ENCODE measurements at places on chromosomes 16 and 17. TPM values are rescaled to one million over a fixed set of nuclear protein-coding genes. Genes with fewer than 3 reads are reported as not detected.

DNA sequence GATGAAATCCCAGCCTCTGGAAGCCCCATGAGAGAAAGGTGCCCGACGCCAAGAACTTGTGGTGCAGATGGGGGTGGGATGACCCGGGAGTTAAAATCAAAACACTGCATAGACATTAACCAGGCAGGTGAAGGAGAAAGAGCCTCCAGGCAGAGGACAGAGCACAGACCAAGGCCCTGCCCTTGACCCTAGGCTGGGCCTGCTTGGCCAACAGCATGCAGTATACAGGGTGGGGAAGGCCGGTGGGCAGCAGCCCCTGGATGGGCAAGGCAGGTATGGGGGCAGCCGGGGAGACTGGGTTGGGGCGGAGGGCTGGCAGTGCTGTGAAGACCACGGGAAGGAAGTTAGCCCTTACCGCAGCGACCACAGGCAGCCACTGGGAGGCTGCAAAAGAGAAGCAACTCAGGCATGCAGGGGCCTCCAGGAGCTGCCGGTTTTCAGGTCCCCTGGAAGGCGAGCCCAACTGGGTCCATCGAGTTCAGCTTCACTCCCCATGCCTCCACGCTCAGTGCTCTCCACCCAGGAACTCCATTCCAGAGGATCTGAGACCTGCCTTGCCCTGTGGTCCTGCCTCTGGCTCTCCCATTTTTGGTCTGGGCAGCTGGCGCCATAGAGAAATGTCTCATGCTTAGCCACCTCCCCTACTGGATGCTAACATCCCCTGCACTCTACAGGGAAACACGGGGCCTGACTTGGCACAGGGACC lies 81.2 kb downstream of the C16orf95 start:
- H3K4me3 ChIP-seq, result no peak overlapping the region
- no peak overlapping the region for H3K27ac ChIP-seq
- H3K4me1 ChIP-seq, result no peaks in the 10 kb centered on the region
- H3K36me3 ChIP-seq, result no peaks in the 10 kb centered on the region

DNA sequence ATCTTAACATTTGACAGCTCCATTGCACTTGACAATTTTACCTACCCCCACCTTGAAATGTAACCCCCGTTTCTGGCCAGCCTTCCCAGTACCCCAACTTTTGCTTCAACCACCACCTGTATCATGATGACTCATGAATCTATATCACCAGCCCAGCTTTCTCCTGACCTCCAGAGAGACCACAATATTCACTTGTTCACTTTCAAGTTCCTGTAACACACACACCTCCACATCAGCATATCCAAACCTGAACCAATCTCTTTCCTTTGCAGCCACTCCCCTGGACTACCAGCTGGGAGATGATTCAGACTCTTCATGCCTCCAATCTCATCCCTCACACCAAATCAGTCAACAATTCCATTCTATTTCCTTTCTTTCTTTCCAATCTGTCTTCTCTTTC lies 8.0 kb downstream of the SMG6 start:
- no peak overlapping the region for H3K27ac ChIP-seq
- no peaks in the 10 kb centered on the region for H3K4me1 ChIP-seq
- peaks cover 23% of the 10 kb centered on the region for H3K36me3 ChIP-seq

DNA sequence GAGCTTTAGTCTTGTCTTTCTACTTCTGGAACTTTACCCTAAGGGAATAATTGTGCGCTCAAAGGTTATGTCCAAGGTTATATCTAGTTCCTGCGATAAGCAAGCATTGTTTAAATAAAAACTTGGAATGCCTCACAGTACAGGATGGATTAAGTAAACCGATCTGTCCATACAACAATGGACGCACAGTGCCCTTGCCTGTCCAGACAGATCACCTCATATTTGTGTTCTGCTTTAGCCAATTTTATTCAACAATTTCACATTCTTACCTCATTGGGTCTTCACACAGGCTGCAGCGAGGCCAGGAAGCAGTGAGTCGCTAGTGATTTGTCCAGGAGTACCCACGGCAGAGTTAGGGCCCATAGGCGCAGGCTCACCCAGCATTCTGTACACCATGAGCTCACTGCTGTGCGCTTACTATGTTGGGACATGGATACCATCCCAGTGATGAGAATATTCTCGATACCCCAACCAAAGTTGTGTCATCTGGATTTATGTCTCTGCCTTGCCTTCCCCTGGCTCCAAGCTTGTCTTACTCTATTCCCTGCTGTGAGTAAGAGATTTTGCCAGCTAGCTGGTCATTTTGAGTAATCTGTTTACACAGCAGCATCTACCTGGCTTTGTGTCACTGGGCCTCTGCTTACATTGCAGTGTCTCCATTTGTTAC lies 39.8 kb downstream of the USP43 start:
- H3K27me3 ChIP-seq, result no peaks in the 10 kb centered on the region
- H3K27ac ChIP-seq, result no peak overlapping the region
- no peaks in the 10 kb centered on the region for H3K4me1 ChIP-seq
- no peak overlapping the region for H3K4me3 ChIP-seq
- DNase-seq, result no peak

GRCh38 chr16:12976936-12977335 lies 75.5 kb downstream of the SHISA9 start:
- DNase-seq, result no peak
- H3K36me3 ChIP-seq, result no peaks in the 10 kb centered on the region
- no peak overlapping the region for H3K4me3 ChIP-seq
- H3K27ac ChIP-seq, result no peak overlapping the region
- H3K4me1 ChIP-seq, result no peaks in the 10 kb centered on the region

DNA sequence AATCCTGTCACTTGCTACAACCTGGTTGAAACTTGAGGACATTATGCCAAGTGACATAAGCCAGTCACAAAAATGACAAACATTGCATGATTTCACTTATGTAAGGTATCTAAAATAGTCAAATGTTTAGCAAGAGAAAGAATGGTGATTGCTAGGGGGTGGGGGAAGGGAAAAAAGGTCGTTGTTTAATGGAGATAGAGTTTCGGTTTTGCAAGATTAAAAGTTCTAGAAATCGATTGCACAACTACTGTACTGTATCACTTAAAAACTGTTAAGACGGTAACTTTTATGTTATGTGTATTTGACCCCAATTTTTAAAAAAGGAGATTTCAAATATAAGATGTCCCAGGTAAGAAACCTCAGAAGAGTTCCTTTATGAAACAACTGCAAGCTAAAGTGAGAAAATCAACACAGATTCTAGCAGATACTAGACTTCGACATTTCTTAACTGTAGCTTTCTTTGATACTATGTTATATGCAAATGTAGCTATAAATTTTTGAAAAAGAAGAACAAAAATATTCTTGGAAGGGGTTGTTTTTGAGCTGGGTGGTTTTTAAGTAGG lies 5.9 kb downstream of the MEOX1 start:
- no peak for DNase-seq
- no peaks in the 10 kb centered on the region for H3K4me1 ChIP-seq
- H3K4me3 ChIP-seq, result no peak overlapping the region
- H3K27ac ChIP-seq, result no peak overlapping the region
- no peaks in the 10 kb centered on the region for H3K36me3 ChIP-seq
- no peaks in the 10 kb centered on the region for H3K27me3 ChIP-seq

DNA sequence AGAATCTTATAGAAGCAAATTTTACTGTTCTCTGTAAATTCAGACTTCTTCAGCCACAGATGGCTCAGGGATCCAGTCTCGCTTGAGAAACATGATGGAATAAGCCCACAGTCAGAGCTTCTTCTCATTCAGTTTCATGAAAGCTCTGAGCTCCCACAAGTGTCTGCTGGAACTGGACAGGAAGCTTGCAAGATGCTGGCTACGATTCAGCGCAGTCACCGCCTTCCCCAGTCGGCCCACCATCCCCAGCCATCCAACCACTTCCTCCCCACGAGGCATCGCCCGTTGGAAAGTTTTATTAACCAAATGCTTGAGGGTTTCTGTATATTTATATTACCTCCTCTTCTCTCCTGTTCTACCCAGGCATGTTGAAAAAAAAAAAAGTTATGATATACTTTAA lies 171.7 kb downstream of the ZFHX3 start:
- DNase-seq, result no peak
- H3K36me3 ChIP-seq, result no peaks in the 10 kb centered on the region
- H3K27me3 ChIP-seq, result no peaks in the 10 kb centered on the region
- H3K4me3 ChIP-seq, result no peak overlapping the region

DNA sequence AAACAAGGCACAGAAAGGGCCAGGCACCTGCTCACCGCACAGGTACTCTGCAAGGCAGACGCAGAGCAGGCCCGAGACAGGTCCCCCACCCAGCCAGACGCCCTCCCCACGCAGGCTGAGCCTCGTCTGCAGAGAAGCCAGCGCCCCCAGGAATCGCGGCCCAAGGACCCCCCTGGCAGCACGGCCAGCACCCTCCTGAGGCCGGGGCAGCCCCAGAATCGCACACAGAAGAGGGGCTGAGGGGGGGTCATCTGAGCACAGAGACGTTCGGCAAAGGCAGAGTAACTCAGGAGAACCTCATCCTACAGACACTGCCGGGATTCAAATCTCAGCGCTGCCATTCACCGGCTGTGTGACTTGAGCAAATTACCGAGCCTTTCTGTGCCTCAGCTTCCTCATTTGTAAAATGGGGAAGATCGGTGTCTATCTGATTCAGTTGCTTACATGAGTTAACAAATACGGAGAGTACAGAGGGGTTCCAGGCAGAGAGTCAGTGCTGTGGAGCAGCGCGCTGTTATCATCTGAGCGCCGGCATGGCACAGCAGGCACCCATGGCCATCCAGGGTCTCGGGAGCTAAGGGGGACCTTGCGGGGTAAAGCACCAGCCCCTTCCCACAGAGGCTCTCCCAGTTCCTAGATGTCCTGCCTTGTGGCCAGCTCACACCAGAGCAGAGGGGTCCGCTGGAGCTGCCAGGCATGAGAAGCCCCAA lies 10.4 kb downstream of the EMC6 start:
- DNase-seq, result no peak
- no peak overlapping the region for H3K4me3 ChIP-seq
- no peaks in the 10 kb centered on the region for H3K27me3 ChIP-seq
- no peaks in the 10 kb centered on the region for H3K36me3 ChIP-seq

GRCh38 chr17:19978209-19978802 lies 678 bp upstream of the AKAP10 start:
- no peaks in the 10 kb centered on the region for H3K27me3 ChIP-seq
- no peaks in the 10 kb centered on the region for H3K36me3 ChIP-seq
- H3K4me1 ChIP-seq, result peaks cover 7% of the 10 kb centered on the region
- H3K4me3 ChIP-seq, result peak overlapping the region; percentile 66

GRCh38 chr16:67936880-67937605 lies 393 bp upstream of the PSMB10 start:
- DNase-seq, result no peak
- H3K36me3 ChIP-seq, result peaks cover 8% of the 10 kb centered on the region
- peak overlapping the region; percentile 70 for H3K4me3 ChIP-seq
- no peaks in the 10 kb centered on the region for H3K27me3 ChIP-seq
- peak overlapping the region; percentile 83 for H3K27ac ChIP-seq

GRCh38 chr17:54898576-54898975 lies 2.1 kb upstream of the TOM1L1 start:
- H3K27ac ChIP-seq, result no peak overlapping the region
- no peak for DNase-seq
- H3K36me3 ChIP-seq, result no peaks in the 10 kb centered on the region
- no peaks in the 10 kb centered on the region for H3K27me3 ChIP-seq
- peaks cover 11% of the 10 kb centered on the region for H3K4me1 ChIP-seq

GRCh38 chr16:3592559-3592958 lies 15.4 kb upstream of the NLRC3 start:
- no peaks in the 10 kb centered on the region for H3K36me3 ChIP-seq
- no peak for DNase-seq
- H3K27ac ChIP-seq, result no peak overlapping the region
- no peaks in the 10 kb centered on the region for H3K27me3 ChIP-seq
- no peak overlapping the region for H3K4me3 ChIP-seq
- H3K4me1 ChIP-seq, result no peaks in the 10 kb centered on the region

- no peak for DNase-seq
- H3K27me3 ChIP-seq, result no peaks in the 10 kb centered on the region
- H3K36me3 ChIP-seq, result peaks cover 58% of the 10 kb centered on the region
Measured at GRCh38 chr17:50993544-50993943, 127.1 kb downstream of the SPAG9 start.

DNA sequence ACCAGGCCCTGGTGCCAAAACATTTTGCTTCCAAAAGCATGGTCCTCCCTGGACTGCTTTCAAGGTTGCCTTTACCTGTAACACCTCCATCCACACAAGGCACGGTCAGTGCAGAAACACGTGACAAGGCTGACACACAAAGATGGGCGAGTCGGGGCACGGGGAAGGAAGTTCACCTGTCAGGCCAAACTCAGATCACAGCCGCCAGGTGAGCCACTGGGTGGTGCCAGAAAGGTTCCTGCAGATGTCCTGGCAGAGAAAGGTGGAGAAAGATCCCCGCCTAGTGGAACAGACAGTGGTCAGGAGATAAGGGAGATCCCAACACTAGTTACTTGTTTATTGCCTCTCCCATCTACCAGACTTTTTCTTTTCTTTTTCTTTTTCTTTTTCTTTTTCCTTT lies 155.3 kb downstream of the AIPL1 start:
- peak; percentile 56 for DNase-seq
- H3K4me3 ChIP-seq, result no peak overlapping the region
- 0 out of 2 replicates have a peak, but pooled peaks cover 20% of the 10 kb centered on the region for H3K27me3 ChIP-seq
- H3K4me1 ChIP-seq, result no peaks in the 10 kb centered on the region

DNA sequence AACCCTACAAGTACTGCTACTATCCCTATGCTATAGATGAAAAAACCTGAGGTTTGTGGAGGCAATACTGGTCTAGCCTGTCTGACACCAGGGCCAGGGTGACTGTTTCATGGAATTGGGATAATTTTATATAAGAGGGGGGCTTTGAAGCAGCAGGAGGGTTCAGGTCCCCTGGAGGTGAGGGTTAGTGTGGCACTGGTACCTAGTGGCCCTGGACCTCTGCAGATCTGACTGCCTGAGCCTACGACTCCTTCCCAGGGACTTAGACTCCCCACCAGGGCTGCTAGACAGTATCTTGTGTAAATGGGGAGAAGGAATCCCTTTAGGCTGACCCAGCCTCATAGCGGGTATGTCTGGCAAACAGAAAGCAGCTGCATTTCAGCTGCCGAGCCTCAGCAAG lies 6.8 kb downstream of the ADAP2 start:
- no peaks in the 10 kb centered on the region for H3K27me3 ChIP-seq
- no peak for DNase-seq
- H3K36me3 ChIP-seq, result no peaks in the 10 kb centered on the region
- no peak overlapping the region for H3K4me3 ChIP-seq
- H3K4me1 ChIP-seq, result no peaks in the 10 kb centered on the region

GRCh38 chr16:58503166-58503862 lies 3.4 kb downstream of the NDRG4 start:
- DNase-seq, result no peak
- no peaks in the 10 kb centered on the region for H3K36me3 ChIP-seq
- H3K4me3 ChIP-seq, result no peak overlapping the region
- H3K4me1 ChIP-seq, result peaks cover 4% of the 10 kb centered on the region

KLHL10 gene
- total RNA-seq, result not detected

SEZ6L2 gene
- 49.3 TPM for total RNA-seq

CDK3 gene
- total RNA-seq, result 7.1 TPM

CA7 gene
- not detected for total RNA-seq

DPEP1 gene
- 1.1 TPM for total RNA-seq

SLC22A31 gene
- total RNA-seq, result 53.7 TPM

CCL16 gene
- total RNA-seq, result not detected

Measured in HCT116 (cell line).